ENCODE measurements at places on chromosomes 2 and 18. TPM values are rescaled to one million over a fixed set of nuclear protein-coding genes. Genes with fewer than 3 reads are reported as not detected.

Gene MBD2
- polyA plus RNA-seq, result 40.0 TPM

Gene CAPN14
- polyA plus RNA-seq, result not detected

Gene PID1
- polyA plus RNA-seq, result 1.0 TPM

Gene RAMP1
- polyA plus RNA-seq, result 5.7 TPM

Gene PPIG
- polyA plus RNA-seq, result 87.5 TPM

Gene CD8B2
- not detected for polyA plus RNA-seq

Gene AQP12B
- polyA plus RNA-seq, result 0.50 TPM

Gene GRB14
- 10.9 TPM for polyA plus RNA-seq

Gene LOXHD1
- polyA plus RNA-seq, result not detected
